ENCODE measurements at places on chromosomes 2 and 18.

- DNase-seq = no peak
Measured at GRCh38 chr2:149885468-149885867, 297.9 kb upstream of the MMADHC start.

GRCh38 chr2:76870011-76870410 lies 652.2 kb downstream of the LRRTM4 start:
- no peak for DNase-seq

DNA sequence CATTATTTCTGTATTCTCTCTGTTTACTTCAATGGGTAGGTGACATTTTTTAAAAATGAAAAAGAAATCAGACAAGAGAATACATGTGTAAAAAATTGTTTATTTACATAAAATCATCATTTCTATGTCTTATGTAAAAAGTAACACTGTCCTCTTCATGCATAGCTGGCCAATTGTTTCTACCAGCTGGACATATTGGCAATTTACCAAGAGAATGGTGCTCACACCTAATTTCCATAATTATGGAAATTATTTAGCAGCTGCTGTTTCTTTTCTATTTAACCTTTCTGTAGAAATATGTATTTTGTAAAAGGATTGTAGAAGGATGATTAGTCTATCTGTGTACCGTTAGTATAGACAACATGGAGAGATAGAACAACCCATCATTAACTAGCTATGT lies 791.9 kb downstream of the TRIB2 start:
- DNase-seq = no peak

DNA sequence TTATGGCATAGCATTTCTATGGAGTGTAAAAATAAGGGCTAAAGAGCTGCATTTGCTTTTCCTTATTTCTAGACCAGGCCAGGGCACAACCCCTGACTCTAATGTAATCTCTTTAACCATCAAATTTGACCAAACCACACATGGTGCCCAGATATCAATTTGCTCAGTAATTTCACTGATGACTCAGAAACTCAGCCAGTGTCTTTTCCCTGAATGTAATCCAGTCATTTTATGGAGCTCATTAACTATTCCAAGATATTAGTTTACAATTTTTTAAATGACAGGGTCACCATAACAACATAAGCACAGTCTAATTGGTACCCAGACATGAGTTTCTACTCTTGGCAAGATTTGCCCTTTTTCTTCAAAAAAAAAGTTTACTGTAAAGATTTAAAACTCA lies 270.8 kb upstream of the AGAP1 start:
- no peak for DNase-seq

- no peak for DNase-seq
Measured at GRCh38 chr2:233199870-233200269, 51.6 kb upstream of the ATG16L1 start.

- peak; percentile 93 for DNase-seq
Measured at GRCh38 chr2:112275887-112276773, 733 bp downstream of the ZC3H6 start.

GRCh38 chr2:138137949-138138348 lies 173.7 kb downstream of the HNMT start:
- DNase-seq = no peak

DNA sequence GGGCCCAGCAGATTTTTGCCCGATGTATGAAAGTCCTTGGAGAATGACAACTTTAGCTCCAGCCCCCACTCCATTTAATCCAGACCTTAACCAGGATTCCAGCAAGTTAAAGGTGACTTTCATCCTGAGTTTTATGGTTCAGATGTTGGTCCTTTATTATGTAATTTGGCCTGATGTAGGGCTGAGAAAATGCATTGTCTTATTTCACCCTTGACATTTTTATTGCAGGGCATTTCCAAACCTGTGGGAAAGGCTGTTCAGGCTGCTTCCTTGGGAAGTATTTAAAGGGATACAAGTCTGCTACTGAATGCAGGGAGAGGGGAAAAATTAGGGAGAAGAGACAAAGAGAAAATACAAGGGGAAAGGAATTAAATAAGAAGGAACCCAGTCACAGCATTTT lies 48.8 kb downstream of the ASB1 start:
- no peak for DNase-seq

- DNase-seq = no peak
Measured at GRCh38 chr18:79173742-79174141, 104.5 kb downstream of the ATP9B start.

- DNase-seq = no peak
Measured at GRCh38 chr2:233416706-233417105, 62.4 kb downstream of the DGKD start.

DNA sequence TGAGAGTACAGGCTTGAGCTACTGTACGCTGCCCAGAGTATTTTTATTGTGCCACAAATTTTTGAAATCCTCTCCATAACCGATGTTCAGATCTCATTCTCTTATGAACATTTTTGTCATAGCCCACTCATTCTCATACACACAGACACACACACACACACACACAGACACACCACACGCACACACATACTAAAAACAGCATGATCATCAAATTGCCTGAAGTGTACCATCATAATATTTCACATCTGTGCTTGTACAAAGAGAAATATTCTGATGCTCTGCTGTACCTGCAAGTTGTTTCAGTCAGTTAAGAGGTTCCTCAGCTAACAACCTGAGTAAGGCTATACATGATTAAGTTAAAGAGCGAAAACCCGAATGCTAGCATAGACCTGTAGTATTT lies 95.1 kb downstream of the LRRTM1 start:
- no peak for DNase-seq

DNA sequence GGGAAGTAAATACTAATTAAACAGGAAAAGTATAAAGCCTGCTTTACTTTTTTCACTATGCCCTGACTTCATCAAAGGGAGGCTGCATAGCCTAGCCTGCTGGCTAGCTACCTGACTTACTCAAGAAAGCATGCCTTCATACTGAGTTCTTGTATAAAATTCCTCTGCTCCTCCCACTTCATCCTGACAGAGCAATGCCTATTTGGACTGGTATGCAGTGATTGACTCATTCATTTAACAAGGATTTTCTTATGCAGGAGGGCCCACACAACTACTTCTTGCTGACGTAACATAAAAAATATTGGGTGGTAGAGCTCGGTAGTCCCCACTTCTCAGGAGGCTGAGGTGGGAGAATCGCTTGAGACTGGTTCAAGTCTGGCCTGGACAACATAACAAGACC lies 70.5 kb downstream of the PRPF40A start:
- no peak for DNase-seq

DNA sequence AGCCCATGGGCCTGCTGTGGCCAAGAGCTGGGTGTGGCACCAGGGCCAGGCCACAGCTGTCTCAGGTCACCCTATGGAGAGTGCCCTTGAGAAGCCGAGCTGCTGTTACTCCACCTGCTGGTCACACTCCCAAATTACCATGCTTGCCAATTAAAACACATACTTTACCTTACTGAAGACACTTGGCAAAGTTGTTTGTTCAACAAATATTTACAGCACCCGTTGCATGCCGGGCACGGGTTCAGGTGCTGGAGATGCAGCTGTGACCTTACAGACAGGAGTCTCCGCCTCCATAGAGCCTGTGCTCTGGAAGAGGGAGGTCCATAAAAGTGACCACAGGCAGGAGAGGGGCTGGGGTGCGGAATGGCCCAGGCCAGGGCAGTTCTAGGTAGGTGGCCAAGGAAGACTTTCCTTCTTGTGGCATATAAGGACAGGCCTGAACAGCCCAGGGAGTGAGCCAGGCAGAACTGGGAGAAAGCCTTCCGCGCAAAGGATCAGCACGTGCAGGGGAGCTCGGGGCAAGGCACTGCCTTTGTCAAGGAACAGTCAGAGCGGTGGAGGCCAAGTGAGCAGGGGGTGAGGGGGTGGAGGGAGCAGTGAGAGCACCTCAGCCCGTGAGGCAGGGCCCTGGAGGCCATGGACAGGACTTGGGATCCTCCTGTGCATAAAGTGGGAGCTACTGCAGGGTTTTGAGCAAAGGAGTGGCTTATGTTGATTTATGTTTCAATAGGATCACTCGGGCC lies 23.6 kb upstream of the RBM44 start:
- peak; percentile 37 for DNase-seq

GRCh38 chr2:38187541-38188011 lies 111.6 kb upstream of the CYP1B1 start:
- no peak for DNase-seq

DNA sequence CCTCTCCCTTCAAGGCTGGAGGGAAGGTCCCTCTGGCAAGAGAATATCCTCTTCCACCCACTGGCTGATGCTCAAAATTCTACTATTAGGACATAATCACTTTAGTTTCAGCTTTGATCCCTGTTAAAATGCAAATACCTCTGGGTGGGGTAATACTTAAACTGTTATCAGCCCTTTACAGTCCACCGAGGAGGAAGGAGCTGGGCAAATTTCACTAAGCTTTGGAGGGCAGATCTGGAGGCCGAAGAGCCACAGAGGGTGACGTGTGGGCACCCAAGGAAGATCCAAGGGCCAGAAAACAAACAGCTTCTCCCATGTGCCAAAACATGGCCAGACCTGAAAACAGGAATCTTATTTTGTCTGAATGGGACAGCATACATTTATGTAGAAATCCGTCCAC lies 74.6 kb upstream of the BCL11A start:
- no peak for DNase-seq

- DNase-seq = peak; percentile 84
Measured at GRCh38 chr2:218569038-218569431, 396 bp downstream of the CNOT9 start.

DNA sequence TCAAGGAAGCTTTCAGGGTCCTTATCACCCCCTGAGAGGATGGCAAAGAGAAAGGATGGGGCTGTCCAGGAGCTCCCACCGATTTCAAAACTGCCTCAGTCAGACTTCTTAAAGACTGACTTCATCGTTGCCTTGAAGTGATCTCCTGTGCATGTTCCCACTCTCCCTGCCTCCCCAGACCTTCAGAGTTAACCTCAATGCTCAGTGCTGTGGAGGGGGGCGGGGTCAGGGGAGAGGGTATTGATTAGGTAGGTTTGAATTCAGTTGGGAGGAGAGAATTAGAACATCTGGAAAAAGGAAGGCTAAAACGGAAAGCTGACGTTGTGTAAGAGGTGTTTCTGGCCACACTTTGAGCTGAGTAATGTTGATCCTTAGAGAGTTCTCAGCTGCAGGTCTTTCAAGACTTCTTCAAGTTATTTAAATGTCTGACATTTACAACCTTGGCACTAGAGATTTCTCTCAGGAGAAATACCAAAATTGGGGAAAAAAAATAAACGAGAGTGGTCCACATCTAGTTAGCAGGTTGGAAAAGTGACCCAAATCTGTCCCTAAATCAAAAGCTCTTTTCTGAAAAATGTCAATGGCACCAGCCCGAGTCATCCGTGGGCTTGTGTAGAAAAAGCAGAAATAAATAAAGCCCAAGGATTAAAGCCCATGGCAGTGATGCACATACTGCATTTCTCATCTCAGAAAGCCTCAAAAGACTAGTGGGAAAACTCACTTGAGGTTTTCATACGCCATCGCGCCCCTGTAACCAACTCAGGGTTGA lies 134.7 kb upstream of the EPAS1 start:
- DNase-seq = no peak

GRCh38 chr2:148604927-148605326 lies 39.6 kb upstream of the EPC2 start:
- DNase-seq = no peak

All from right kidney (tissue), 9 donors.